Bladder microvascular endothelial cell (primary cell): ENCODE measurements at places on chromosomes 5 and 9. TPM values are rescaled to one million over a fixed set of nuclear protein-coding genes. Genes with fewer than 3 reads are reported as not detected.

Gene GRXCR2
- total RNA-seq, result not detected in 2 replicates

Gene PRUNE2
- total RNA-seq, result 4.9 and 25.7 TPM in 2 replicates

Gene ITK
- total RNA-seq, result not detected in 2 replicates

Gene CDKN2A
- total RNA-seq, result 1.3 and 5.4 TPM in 2 replicates

Gene NPR3
- 0.13 and 1.3 TPM in 2 replicates for total RNA-seq

Gene EMB
- under 0.01 and 0.25 TPM in 2 replicates for total RNA-seq

Gene PTGS1
- total RNA-seq, result 0.97 and 5.9 TPM in 2 replicates

Gene RANBP17
- total RNA-seq, result 5.5 and 16.5 TPM in 2 replicates

Gene TSPAN17
- 39.7 and 55.1 TPM in 2 replicates for total RNA-seq

Gene NIPAL4
- not detected in 2 replicates for total RNA-seq

Gene CDH9
- total RNA-seq, result not detected in 2 replicates

Gene TMEM267
- total RNA-seq, result 5.2 and 14.3 TPM in 2 replicates

Gene PCDHGB2
- 1.1 and 5.1 TPM in 2 replicates for total RNA-seq

Gene PHAX
- total RNA-seq, result 30.8 and 46.7 TPM in 2 replicates

Gene ANKRD33B
- total RNA-seq, result 0.65 and 6.9 TPM in 2 replicates

Gene ZNF883
- total RNA-seq, result 0.16 and 0.50 TPM in 2 replicates

Gene PLAC8L1
- total RNA-seq, result not detected in 2 replicates

Gene OLFML2A
- total RNA-seq, result 0.32 and 2.0 TPM in 2 replicates

Gene ADAMTS13
- 0.49 and 3.0 TPM in 2 replicates for total RNA-seq

Gene LIX1
- not detected in 2 replicates for total RNA-seq

Gene GABRP
- 0.49 and 1.5 TPM in 2 replicates for total RNA-seq

Gene PCSK1
- total RNA-seq, result 0.81 and 2.8 TPM in 2 replicates

Gene SPINK4
- total RNA-seq, result not detected in 2 replicates

Gene FCN2
- total RNA-seq, result not detected in 2 replicates

Gene ATG12
- 15.5 and 40.2 TPM in 2 replicates for total RNA-seq
